Activated B cell treated with CpG ODN at 0.5 μM for 24 hours (primary cell): ENCODE measurements at places on chromosomes 4 and X. TPM values are rescaled to one million over a fixed set of nuclear protein-coding genes. Genes with fewer than 3 reads are reported as not detected.

BCOR gene
- total RNA-seq, result 59.3 and 60.4 TPM in 2 replicates

BMPR1B gene
- not detected in 2 replicates for total RNA-seq

- DNase-seq, result no peak
Observed at GRCh38 chr4:185710487-185710995, 101.5 kb downstream of the SORBS2 start.

- no peak for DNase-seq
Observed at GRCh38 chrX:24372021-24372763, 11.8 kb downstream of the SUPT20HL1 start.

DNA sequence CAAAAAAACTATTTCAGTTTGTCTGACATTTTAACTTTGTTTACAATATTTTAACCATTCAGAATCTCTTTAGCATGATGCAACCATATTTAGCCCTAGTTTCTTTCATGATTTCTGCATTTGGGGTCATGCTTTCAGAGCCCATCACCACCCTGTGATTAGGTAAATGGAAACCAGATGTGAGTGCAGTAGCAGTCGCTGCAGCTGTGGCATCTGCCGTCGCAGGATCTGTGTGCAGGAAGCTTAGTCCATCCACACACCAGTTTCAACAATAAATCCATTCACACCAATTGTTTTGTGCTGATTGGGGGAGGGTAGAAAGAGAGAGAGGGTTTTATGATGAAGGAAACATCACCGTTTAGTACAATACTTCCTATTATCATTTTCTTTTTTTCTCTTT is 130.5 kb downstream of the CPEB2 start:
- DNase-seq, result no peak

GRCh38 chrX:136572030-136572429 is 40.0 kb downstream of the VGLL1 start:
- DNase-seq, result no peak

DNA sequence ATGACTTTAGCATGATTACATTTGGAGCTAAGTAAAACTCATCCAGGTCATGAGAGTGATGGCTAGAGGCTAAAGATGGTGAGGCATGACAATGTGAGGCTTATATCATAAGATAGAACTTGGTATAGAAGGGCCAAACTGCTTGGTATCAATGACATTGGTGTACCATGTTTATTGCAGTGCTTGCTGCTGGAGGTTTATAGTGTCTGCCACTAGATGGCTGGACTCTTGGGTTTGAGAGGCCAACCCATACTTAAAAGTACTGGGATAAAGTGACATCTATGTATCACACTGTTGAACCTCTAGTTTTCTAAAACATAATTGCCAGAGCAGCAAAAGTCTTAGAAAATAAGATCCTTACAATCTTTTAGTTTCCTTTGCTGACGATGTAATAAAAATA is 83.0 kb upstream of the TACR3 start:
- DNase-seq, result no peak
